ENCODE measurements at places on chromosomes 11 and 22.

DNA sequence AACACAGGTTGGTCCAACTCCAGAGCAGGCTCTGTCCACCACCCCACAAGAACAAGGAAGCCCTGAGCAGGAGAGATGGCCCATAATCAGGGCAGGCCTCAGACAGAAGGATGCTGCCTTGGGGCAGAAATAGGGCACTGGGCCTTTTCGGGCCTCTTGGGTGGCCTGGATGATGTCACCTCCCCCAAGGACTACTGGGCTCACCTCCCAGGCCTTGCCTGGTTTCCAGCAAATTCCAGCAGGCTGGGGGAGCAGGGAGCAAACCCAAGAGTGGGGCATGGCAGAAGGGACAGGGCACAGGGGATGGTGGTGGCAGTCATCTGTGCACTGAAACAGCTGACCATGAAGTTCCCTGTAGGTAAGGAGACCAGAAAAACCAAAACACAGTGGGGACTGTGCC lies 5.3 kb upstream of the NAA40 start:
- DNase-seq = no peak

DNA sequence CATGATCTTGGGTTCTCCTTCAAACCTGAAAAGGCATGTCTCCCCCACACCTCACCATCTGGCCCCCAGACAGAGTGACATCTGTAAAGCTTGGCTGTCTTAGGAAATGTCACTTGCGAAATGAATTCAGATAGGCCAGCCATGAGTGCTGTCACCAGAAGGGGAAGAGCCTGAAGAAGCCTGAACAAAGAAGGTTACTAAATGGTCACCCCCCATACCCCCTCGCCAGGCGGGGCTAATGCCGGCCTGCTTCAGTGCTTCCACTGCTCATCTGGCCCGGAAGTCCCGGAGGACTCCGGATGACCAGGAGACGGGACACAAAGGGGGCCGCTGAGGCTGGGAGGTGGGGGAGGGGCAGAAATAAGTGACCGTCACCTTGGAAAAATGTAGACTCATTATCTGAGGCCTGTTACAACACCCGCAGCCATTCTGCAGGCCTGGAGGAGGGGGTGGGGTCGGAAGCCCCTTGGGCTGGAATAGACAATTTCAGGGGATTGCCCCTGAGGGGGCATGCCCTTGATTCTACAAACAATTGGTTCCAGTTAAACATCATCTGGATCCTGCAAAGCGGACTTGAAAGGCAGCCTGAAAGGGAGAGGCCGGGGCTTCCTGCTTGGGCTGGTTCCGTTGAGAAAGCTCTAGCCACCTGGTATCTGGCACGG lies 43.2 kb downstream of the NAT10 start:
- no peak for DNase-seq

GRCh38 chr11:121657146-121657545 lies 204.4 kb upstream of the SORL1-AS1 start:
- DNase-seq = no peak

DNA sequence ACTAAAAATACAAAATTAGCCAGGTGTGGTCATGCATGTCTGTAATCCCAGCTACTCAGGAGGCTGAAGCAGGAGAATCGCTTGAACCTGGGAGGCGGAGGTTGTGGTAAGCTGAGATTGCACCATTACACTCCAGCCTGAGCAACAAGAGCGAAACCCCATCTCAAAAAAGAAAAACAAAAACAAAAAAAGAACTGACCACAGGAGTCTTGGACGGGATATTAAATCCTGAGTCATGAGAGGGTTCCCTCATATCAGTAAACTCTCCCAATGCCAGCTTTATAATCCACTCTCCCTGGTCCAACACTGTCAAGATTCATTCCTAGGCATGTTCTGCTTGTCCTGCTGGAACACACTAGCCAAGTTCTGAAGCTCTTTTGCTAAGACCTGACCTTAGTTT lies 61.5 kb upstream of the EP300 start:
- DNase-seq = no peak

DNA sequence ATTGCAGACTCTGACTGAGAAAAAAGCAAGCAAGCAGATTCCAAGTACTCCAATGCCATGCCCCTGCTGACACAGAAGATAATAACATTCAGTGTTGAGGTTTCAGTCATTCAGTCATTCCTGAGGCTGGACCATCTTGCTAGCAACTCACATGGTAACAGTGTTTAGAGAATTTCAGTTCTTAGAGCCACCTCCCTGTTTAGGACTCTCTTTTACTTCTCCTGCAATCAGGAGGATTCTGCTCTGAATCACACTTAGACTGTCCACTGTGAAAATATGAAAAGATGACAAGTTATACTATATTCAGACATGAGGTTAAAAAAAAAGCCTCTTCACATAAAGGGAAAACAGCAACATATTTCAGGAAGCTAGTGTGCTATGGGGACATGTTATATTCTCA lies 183.9 kb upstream of the CTSC start:
- no peak for DNase-seq

- no peak for DNase-seq
These were observed 38.3 kb upstream of the CCDC34 start for GRCh38 chr11:27401280-27401832.

DNA sequence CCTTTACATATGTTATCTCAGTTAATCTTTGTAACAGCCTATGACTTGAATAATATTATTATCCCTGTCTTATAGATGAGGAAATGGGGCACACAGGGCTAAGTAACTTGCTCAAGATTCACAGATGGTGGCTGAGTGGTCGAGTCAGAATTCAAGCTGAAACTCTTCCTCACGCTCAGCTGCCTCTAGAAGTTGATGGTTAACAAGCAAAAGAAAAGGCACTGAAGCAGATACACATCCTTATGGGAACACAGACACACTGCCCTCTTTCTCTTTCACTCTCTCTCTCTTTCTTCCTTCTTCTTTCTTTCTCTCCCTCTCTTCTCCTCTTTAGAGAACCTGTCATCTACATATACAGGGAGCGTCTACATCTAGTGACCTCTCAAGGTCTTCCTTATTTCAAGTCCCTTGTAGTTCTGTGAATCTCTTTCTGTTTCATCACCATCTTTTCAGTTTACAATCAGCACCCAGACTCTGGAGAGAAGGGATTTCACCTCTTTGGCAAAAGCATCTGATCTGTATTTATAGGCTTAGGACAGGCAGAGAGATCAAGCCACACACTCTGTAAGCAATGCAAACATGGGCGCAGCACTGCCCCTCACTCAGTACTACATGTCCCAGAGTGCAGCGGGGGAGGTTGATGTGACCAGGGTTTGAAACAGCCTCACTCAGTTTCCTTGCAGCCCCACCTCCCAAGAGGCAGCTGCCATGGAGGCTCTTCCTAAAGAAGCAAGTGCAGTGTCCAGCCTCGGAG lies 75.7 kb downstream of the GRAMD1B start:
- DNase-seq = no peak

DNA sequence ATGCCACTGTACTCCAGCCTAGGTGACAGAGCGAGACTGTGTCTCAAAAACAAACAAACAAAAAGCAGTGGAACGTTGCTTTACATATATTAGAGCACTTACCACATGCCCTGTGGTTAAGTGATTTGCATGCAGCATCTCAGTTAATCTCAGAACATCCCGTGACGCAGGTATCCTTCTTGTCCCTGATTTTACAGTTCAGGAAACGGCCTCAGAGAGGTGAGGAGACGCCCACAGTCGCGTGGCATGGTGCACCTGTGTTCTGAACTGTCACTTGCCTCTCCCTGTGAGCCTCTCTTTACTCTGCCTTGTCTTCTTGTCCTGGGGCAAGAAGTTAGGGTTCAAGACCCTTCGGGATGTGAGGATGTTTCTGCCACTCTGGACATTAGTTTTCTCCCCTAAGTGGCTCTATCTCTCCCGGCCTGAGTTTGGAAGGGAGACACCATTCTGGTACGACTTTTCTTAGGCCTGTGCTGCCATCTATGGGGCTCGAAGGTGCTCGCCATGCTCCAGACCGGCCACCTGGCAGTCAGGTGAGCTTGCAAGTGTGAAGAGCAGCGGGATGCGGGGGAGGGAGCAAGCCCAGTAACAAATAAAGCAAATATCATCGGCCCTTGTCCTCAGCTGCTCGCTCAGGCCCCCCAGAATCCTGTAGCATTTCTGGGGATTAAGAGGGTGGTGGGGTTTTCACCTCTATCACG lies 25.6 kb downstream of the YWHAH start:
- peak; percentile 33 for DNase-seq

GRCh38 chr22:50306753-50307749 lies at the start of gene PLXNB2:
PLXNB2 (minus strand) TSS chr22:50307646; CDS start chr22:50290584, 17,062 bp downstream.
- no peak for DNase-seq

DNA sequence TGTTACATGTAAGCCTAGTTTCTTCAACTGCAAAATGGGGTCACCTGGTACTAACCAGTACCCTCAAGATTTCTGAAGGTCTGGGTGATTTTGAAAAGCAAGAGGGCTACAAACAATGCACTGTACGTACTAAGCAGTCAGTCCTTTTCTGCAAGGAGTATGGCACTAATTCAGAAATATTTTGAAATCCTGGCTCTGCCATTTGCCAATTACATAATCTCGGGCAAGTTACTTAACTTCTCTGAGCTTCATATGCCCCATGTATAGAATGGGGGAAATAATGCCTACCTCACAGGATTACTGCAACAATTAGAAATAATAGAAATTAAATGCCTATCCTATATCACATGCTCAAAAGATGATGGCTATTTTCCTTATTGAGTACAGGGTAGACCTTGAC lies 60.7 kb upstream of the CCDC89 start:
- no peak for DNase-seq

DNA sequence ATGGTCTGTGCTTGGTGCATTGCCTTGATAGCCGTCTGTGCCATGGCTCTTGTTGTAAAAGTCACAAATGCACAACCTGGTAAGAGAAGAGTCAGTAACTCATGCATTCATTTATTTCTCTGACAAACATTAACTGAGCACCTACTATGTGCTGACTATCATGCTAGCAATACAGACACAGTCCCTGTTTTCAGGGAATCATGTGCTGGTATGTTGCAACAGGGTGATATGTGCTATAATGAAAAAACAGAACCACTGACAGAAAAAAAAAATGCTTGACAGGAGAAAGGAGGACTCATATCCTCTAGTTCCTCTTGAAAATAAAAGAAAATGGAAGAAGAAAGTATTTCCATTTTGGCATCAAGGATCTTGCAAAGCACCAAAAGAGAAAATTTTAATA lies 34.5 kb upstream of the RAPSN start:
- DNase-seq = no peak

DNA sequence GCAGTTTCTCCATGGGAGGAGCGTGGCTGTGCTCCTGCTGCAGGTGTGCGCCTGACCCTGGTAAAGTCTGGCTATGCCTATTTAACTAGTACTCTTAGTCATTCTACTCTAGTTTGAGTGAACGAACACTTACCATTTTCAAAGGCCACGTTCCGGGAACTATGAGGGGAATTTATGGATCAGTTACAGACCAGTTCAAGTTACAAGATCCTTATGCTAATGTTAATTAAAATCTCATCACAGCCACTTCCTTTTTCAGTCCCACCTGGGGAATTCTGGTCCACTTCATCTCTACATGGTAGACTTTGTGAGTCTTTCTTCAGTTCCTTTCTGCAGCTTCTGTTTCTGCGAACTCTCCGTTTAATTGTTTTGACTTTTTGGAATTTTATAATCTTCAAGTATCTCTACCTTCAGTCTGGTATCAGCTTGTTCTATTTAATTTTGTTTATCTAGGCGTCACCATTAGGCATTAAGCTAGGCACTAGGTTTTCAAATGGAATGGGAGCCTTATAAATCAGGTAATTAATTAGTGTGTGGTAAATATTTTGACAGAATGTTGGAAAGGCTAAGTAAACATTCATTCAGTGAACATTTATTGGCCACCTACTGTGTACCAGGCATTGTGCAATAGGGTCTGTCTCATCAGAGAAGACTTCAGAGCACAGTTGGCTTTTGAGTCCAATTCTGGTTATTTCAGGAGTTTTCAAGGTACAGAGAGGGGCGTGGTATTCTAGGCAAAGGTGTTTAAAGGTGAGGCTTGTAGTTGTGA lies 78.9 kb downstream of the GRK3 start:
- no peak for DNase-seq

DNA sequence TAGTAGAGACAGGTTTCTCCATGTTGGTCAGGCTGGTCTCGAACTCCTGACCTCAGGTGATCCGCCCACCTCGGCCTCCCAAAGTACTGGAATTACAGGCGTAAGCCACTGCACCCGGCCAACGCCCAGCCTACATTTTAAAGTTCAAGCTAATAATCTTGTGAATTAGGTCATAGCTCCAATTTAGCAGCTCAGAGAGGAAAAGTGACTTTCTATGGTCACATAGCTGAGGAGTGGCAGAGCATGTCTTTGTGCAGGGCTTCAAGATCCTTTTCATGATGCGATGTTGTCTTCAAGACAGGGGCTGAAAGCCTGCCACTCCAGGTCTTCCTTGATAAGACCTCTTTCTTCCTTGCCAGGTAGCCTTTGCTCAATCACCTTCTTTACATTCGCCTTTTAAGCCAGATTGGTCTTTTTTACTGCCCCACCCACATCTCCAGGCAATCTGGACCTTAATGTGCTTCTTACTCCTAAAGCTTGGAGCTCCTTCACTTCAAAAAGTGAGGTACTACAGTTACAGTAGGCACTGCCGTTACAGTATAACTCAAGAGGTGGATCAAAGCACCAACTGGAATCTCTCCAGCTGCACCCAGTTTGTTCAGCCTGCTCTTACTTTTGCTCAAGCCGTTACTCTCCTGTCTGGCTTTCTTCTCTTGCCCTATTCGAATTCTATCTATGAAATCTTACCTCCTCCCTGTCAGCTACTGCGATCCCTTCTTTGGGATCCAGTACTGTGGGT lies 18.2 kb downstream of the YWHAH start:
- no peak for DNase-seq

DNA sequence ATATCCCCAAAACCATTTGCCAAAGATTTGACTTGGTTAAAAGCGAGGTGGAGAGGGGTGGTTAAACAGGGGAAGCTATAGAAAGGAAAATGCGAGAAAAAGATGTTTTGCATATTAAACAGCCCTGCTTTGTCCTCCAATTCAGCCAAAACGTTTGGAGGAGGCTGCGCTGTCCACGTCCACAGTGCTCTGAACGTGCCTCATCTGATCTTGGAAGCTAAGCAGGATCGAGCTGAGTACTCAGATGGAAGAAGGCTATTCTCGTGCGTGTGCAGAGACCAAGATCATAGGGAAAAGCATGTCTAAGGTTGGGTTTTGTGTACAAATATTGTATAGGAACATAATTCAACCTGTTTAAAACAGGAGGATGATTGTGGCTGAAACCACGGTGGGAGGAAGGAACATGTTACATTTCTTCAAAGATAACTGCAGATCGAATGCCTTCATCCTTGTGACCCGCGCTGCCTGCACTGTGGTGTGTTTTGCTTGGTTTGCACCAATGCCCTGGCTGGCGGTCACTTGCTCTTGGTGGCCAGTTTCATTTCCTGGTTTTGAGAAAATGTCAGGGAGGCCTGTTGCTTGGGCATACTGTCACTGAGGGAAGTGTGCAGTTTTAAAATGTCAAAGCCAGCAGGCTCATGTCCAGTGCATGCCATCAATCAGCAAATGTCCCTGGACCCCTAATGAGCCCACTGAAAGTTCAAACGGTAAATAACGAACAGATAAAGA lies 40.4 kb downstream of the FLI1 start:
- DNase-seq = no peak

- DNase-seq = no peak
These were observed 3.6 kb downstream of the INCENP start for GRCh38 chr11:62127426-62127825.

GRCh38 chr22:25509374-25509791 lies 55.1 kb upstream of the GRK3 start:
- DNase-seq = no peak

GRCh38 chr11:67266449-67267187 lies at the start of gene GRK2:
GRK2 (plus strand) TSS chr11:67266473; CDS start chr11:67266700, 227 bp downstream.
- peak; percentile 68 for DNase-seq

All from stimulated activated effector memory CD8-positive, alpha-beta T cell treated with anti-CD3 and anti-CD28 coated beads, Interleukin-12 subunit alpha, Interleukin-12 subunit beta, amount 100 ng/mL, for 72 hours (primary cell).